Aorta (tissue), 5 donors: ENCODE measurements at places on chromosomes 6 and 20.

GRCh38 chr20:11502061-11502460 is 415.6 kb upstream of the BTBD3 start:
- DNase-seq, result no peak

DNA sequence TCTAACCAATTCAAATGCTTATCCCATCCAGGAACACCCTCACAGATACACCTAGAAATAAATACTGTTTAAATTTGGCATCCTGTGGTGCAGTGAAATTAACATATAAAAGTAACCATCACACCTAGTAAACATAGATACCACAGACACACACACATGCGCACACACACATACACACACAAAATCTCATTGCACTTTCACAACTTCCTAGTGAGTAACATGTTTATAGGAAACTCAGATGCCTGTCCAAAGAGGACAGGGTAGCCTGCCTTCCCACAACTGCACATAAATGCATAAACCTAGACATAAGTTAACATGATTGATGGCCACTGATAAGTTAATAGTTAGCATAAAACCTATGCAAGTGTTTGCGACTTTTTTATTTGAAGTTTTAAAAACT is 56.8 kb downstream of the LRRC1 start:
- no peak for DNase-seq

DNA sequence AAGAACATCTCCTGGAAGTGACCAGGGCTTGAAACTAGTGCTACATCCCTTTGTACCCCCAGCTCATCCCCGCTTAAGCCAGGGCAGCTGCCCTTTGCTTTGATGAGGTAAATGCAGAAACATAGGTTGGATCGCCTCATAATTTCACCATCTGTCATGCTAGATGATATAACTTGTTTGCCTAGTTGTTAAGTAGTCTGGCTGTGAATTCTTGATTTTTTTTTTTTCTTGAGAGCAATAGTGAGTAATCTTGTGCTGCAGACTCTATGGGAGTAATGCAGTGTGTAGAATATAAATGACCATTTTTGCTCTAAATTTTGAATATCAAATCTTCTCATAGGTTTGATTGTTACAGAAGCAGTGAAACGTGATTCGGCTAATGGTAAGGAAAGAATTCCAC is 4.1 kb downstream of the TRDN start:
- no peak for DNase-seq

DNA sequence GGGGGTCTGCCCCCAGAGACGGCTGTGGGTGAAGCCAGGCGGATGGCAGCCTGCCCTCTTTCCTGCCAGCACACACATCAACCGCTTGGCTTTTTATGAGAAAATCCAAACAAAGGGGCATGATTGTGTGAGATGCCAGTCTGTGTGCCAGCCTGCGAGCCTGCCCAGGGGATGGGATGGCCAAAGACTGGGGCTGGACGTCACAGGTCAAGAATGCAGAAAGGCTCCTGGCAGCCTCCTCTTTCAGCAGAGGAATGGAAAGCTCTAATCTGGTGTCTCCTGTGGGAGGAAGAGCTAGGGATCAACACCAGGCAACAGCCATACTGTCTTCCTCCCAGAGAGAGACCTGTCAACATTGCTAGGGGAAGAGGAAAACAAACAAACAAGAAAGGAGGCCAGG is 15.8 kb downstream of the TUBB2B start:
- peak; percentile 76 for DNase-seq

DNA sequence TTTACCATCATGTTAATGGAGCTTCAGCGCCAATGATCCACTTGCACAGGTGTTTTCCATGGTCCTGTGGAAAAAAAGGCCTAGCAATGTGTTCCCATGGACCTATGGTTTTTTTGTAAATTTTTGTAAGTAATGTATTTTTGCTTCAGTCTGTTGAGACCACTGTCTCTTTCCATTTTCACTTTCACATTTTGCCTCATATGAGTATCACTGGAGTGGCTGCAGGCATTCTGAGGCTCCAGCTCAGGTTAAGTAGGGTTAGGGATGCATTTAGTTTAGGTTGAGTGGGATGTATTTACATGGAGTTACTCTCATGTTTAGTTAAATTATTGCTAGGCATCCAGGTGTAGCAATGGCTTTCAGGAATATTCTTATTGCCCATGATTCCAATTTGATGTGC is 19.2 kb upstream of the LMBRD1 start:
- DNase-seq, result no peak

- DNase-seq, result no peak
Observed at GRCh38 chr6:41697861-41698781, 37.3 kb downstream of the TFEB start.

GRCh38 chr6:45619994-45620471 is 242.3 kb upstream of the SUPT3H start:
- no peak for DNase-seq

GRCh38 chr6:75084872-75085381 is 120.9 kb downstream of the COL12A1 start:
- peak; percentile 44 for DNase-seq

- DNase-seq, result no peak
Observed at GRCh38 chr20:45917790-45918141, 5.8 kb upstream of the PLTP start.

- no peak for DNase-seq
Observed at GRCh38 chr6:74658391-74658790, 547.5 kb downstream of the COL12A1 start.

GRCh38 chr20:23232679-23233308 is 117.8 kb upstream of the NXT1 start:
- no peak for DNase-seq

- DNase-seq, result no peak
Observed at GRCh38 chr6:37172912-37173492, 3.0 kb downstream of the PIM1 start.

GRCh38 chr6:19761121-19761520 is 76.0 kb upstream of the ID4 start:
- DNase-seq, result no peak

GRCh38 chr20:54041336-54041735 is 29.1 kb downstream of the BCAS1 start:
- no peak for DNase-seq

DNA sequence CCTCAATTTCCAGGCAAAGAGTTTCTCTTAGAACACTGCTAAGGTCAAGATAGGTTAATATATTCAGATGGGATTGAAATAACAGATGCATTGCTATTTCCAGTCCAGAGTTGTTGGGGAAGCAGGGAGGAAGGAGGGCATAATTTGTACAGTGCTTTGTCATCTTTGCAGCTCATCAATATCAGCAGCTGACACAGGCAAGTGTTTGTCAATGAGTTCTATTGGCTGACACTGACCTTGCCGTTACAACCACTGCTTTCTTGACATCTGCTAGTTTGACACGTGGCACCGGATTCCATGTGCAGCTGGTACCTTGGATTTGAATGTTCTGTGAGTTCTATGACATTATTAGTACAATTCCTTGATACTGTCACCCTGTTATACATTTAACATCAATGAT is 28.0 kb upstream of the MLIP start:
- DNase-seq, result no peak

- no peak for DNase-seq
Observed at GRCh38 chr20:43066125-43066524, 123.6 kb downstream of the PTPRT start.

DNA sequence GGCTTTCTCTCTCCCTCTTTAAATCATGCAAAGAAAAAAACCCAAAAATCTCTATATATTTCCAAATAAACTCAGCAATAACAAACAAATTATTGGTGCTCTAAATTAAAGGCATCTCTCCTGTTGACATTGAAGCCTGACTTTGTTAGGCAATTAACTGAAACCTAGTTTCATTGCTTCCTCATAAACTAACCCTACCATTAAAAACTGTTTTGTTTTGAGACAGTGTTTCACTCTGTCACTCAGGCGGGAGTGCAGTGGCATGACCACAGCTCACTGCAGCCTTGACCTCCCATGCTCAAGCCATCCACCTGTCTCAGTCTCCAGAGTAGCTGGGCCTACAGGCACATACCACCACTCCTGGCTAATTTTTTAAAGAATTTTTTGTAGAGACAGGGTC is 34.9 kb downstream of the PIGU start:
- DNase-seq, result no peak

- DNase-seq, result peak; percentile 98
Observed at GRCh38 chr20:20712474-20713243, at the start of gene RALGAPA2. RALGAPA2 (minus strand) TSS chr20:20712644; CDS start chr20:20712480, 164 bp downstream.

- peak; percentile 70 for DNase-seq
Observed at GRCh38 chr6:39228111-39228971, 934 bp downstream of the KCNK5 start.

DNA sequence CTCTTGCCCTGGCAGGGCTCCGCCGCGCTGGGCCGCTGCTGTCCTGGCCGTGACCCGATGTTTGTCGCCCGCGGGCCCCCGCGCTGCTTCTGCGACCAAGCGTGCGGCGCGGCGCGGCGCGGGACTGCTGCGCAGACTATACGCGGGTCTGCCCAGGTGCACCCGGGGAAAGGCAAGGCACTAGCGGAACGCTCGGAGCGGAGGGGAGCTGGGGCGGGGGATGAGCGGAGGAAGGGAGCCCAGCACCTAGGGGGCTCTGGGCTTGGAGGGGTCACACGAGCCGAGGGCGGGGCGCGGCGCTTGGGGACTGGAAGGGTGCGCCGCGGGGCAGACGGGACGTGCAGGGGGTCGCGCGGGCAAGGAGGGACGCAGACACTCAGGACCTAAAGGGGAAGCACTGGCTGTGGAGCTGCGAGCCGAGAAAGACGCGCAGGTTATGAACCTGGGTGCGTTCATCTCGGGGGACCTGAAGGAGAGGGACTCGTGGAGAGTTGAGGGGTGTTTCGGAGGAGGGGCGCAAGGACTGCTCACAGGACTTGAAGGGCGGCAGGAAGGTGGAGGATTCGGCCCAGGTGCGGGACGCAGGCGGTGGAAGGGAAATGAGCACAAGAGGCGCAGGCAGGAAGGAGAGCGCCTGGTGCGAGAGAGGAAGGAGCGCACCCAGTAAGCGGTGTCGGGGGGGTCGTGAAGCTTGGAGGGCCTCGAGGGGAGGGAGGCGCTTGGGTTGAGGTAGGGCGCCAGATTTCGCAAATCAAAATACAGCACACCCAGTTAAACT is 40.8 kb upstream of the ZNFX1 start:
- DNase-seq, result no peak

DNA sequence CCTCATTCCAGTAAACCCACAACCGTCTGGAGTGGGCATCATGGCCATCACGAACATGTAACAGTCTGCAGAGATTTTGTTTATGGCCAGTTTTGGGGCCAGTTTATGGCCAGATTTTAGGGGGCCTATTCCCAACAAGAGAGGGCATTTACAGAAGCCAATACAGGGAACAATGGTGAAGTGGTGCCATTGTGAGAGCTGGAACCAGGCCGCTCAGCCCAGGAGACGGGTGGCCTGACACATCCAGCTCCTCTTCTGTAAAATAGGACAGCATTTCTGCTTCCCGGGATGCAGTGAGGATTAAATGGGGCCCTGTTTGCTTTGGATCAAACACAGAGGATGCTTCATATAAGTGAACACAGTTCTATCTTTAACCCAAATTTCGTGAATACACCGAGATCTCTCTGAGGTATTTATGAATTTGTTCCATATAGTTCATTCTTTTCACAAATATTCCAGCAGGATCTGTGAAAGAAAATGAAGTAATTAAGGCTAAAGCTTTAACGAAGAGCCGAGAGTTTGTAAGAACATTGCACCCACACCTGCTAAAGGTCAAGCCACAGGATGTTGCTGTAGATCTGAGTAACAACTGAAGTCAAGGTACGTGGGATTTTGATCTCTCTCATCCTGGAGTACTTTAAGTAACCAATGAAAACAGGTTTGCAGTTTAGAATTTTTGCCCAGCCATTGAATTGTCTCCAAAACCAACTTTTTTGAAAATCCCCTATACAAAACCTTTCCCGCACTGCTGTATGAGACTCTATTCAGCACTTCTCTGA is 14.5 kb upstream of the SIRPG start:
- no peak for DNase-seq

- DNase-seq, result no peak
Observed at GRCh38 chr6:40640599-40641227, 53.5 kb upstream of the LRFN2 start.

- no peak for DNase-seq
Observed at GRCh38 chr6:28408076-28408802, 8.7 kb upstream of the ZSCAN12 start.

GRCh38 chr6:70575899-70576495 is 9.3 kb downstream of the SDHAF4 start:
- no peak for DNase-seq

DNA sequence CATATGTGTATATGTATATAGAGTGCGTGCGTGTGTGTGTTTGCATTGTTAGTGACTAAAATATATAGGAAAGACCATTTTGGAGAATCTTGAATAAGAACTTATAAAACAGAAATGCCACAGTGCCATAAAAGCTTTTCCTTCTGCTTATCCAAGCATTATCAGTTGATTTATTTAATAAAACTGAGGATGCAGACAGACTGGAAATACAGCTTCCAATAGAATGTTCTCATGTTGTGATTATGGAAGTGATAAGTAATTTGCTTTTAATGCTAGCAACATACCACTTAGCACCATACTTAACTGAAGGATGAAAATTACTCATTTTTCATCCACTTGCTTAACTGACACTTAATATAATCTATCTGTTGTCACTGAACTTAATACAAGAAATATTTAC is 820.1 kb downstream of the TFAP2A start:
- DNase-seq, result no peak
